ENCODE measurements at places on chromosomes 2 and 18.

- no peak for DNase-seq
These were observed 13.2 kb upstream of the MYO1B start for GRCh38 chr2:191231995-191232394.

- DNase-seq = no peak
These were observed 19.7 kb downstream of the SH3BP4 start for GRCh38 chr2:234971496-234971895.

GRCh38 chr18:39991696-39992265 is 1963.3 kb upstream of the PIK3C3 start:
- DNase-seq = no peak

DNA sequence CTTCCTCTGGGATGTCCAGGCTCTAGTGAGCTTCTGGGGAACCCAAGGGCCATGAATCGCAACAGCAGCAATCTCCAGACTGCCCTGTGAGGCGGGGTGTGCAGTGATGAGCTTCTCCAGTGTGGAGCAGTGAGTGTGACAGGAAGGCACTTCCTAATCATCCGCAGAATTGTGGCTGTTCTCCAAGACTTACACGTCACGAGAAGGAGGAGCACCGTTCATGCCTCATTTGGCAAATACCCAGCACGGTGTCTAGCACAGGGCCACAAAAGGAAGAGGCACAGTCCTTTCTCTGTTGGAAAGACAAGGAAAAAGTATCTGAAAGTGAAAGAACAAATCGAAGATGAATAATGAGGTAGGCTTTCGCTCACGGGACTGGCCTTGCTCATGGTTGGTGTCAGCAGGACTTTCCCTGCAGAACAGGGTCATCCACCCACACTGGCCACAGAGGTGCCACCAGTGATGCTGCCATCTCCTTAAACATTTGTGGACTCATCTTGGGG is 125.1 kb upstream of the HAAO start:
- no peak for DNase-seq

DNA sequence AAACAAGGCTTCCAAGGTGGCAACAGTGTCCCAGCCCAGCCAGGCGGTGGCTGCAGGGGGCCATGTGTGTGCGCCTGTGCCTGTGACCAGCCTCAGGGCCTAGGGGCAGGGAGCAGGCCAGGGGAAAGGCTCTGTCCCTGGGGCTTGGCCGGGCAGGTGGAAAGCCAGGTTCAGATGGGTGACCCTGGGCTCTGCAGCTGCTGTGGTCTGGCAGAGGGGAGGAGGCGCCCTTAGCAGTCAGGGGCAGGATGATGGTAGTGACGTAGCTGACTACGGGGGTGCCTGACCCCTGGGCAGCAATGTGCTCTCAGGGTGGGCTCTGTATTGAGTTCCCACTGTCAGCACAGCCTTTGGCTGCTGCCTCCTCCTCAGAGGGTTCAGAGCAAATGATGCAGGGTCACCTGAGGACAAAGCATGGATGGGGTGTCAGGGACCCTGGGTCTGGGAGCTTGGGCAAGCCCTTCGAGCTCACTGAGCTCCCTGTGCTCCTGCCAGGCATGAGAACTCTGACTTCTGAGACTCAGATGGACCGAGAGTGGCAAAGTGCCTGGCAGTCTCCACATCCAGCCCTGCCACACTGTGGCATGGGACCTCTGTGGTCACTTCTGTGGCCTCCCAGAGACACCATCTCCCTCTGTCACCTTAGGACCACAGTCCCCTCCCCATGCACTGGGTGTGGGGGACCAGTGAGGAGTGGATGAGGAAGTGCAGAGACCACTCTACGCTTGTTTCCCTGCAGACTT is 56.6 kb upstream of the ALPP start:
- no peak for DNase-seq

GRCh38 chr2:157849591-157849990 is 26.5 kb downstream of the ACVR1 start:
- no peak for DNase-seq

DNA sequence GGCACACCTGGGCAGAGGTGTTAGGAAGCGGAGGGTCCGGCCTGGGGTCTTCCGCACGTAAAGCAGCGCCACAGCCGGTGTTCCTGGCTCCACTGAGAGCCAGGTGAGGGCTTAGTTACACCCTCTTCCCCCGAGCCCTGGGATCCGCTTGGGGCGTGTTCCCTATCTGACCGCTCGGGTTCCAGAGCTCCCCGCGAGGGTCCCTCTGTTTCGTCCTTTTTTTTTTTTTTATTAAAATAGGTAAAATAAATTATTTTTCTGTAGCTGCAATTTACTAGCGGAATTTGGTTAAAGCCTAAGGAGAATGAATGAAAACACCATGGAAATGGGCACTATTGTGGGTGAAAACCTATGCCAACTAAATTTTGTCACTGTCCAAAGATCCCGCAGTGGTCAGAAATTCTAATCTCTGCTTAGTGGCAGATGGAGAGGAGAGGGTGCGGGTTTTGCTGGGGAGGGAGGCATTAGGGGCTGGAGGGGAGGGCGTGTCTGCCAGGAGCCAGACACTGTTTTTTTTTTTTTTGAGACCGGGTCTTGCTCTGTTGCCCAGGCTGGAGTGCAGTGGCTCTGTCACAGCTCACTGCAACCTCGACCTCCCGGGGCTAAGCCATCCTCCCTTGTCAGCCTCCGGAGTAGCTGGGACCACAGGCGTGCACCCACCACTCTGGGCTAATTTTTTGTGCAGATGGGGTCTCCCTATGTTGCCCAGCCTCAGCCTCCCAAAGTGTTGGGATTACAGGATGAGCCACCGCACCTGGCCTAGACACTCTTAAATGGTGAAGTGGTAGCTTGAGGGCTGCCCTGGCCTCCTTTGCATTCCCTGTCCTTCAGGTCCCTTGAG is 834 bp downstream of the PDCL3 start:
- no peak for DNase-seq

DNA sequence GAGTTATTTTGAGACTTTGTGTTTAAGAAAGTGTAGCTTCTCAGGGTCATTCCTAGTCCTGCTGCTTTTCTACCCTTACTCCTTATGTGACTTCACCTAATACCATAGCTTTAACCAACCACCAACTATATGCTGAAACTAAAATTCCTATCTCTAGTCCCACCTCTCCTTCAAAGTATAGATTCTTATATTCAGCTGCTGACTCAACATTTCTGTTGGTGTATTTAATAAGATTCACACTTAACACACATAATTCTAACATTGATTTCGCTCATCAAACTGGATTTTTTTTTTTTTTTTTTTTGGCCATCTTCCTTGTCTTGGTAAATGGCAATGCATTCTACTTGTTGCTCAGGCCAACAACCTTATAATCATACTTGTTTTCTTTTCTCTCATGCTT is 30.1 kb downstream of the TAF1B start:
- DNase-seq = no peak

GRCh38 chr2:27807476-27807875 is 36.0 kb downstream of the MRPL33 start:
- no peak for DNase-seq

DNA sequence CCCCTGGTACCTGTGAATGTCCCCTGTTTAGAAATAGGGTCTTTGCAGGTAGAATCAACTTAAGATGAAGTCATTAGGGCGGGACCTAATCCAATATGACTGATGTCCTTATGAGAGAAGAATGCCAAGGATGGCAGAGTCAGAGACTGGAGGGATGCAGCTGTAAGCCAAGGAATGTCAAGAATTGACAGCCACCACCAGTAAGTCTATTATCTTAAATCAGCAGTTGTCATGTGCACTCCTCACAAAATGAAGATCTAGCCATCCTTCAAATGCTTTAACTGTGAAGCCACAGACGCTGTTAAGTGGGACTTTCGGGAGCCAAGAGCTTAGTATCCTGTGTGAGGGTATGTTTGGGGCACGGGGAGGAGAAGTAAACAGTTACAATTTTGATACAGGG is 83.2 kb downstream of the ITGA4 start:
- no peak for DNase-seq

DNA sequence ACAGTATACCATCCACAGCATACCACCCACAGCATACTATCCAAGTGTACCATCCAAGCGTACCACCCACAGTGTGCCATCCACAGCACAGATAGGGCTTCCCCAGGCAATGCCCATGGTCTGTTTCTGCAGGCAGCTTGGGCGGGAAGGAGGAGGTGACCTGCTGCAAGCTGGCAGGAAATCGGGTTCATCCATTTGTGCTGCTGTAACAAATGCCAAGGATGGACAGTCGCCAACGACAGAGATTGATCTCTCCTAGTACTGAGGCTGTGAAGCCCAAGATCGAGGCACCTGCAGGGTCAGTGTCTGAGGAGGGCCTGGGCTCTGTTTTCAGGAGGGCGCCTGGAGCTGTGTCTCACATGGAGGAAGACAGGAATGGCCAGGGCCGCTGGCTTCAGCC is 93.6 kb upstream of the SNTG2 start:
- DNase-seq = no peak

- no peak for DNase-seq
These were observed 245.1 kb downstream of the KCNS3 start for GRCh38 chr2:18123577-18123976.

GRCh38 chr2:233498126-233498525 is 68.5 kb downstream of the USP40 start:
- DNase-seq = no peak

- DNase-seq = no peak
These were observed 69.0 kb upstream of the TTC39C start for GRCh38 chr18:23945416-23946079.

GRCh38 chr2:64219149-64219548 is 74.9 kb upstream of the PELI1 start:
- no peak for DNase-seq

DNA sequence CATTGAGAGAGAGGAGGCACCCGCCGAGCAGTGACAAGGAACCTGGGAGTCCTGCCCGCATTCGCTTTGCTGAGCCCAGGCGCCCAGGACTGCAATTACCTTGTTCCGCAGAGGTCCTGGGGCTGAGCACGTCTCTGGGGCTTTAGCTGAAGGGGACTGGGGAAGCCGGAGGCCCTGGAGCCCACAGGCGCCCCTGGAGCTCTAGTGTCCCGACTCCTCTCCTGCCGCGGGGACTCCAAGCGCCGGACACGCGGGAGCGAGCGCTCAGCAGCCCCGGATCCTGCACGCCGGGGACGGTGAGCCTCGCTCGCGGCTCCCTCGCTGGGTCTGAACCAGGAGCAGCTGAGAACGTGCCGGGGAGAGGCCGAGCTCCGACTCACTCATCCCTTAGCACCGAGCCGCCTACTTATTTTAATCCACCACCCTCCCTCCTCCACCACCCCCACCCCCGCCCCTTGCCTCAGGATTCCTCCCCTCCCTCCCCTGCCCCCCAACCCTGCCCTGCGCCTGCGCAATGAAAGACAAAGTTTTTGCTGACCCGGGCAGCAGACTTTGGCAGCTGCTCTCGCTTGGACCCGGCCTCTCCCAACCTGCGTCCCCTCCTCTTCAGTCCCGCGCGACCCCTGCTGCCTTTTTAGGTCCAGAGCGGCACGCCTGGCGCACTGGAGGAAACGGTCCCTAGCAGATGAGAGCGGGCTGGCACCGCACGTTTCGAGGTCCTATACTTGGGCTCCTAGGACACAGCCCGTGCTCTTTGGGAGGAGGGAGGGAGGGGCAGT is at the start of gene OSR1:
TSS of gene OSR1 (minus strand) at position 382 of the 779 bp plus-strand sequence. CDS start 4,818 bp downstream, outside the sequence.
- DNase-seq = no peak

DNA sequence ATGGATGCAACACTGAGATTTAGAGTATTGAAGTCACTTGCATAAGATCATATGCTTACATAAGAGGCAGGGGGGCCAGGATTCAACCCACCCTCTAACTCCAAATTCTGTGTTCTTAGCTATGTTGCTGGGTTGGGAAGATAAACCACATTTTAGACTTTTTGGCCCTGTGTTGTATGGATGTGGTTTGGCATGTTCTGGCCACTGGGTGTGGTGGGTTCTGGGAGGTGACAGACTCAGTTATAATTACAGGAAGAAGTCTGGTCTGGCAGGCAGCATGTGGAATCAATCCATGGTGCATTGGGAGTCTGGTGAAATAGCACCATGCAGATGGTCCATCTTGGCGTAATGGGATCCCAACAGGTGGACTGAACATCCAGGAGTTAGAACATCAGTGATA is 138.9 kb downstream of the LTBP1 start:
- DNase-seq = no peak

- no peak for DNase-seq
These were observed 30.9 kb upstream of the OSBPL6 start for GRCh38 chr2:178163395-178163794.

DNA sequence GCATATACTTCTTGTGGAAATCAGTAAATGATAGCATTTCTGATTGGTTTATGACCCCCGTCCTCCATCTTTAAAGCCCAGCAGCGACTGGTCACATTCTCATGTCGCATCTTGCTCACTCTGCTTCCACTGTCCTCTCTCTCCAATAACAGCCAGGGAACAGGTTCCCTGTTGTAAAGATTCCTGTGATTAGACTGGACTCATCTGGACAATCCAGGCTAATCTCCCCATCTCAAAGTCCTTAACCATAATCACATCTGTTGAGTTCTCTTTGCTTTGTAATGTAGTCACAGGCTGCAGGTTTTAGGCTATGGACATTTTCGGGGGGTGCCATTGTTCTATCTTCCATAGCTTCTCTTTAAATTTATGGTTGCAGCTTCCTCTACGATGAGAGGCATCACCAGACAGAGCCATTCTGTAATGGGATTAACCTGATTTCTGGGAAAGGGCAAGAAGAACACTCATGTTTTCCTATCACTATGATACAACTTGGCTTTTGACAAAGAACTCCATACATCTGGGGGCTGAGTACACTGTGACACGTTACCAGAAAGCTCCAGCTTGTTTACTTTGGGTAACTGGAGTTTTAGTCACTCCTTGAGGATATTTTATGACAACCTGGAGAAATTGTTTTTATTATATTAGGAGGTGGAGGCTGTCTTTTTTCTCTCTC is 159.0 kb downstream of the NYAP2 start:
- DNase-seq = no peak

DNA sequence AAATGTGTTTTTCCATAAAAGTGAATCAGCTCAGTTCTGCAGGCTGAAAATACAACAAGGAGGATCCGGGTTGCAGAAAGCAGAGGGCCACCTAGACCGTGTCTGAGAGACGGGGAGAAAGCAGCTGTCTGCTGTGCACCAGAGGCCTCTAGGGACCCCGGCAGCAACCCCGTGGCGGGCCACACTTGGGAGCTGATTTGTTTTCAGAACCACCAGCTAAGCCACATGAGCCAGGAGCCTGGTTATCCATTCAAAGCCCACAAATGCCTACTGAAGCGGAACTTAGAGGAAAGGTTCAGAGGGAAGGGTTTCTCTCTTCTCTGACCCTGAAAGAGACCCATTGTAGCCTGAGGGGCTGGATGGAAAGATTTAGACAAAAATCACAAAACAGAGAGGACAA is 28.4 kb upstream of the ID2 start:
- no peak for DNase-seq

All from Ammon's horn (tissue), 1 donor.